ENCODE measurements at places on chromosomes 4 and X. TPM values are rescaled to one million over a fixed set of nuclear protein-coding genes. Genes with fewer than 3 reads are reported as not detected.

- DNase-seq: no peak
These were observed 182.9 kb downstream of the COX18 start for GRCh38 chr4:72886602-72887001.

GRCh38 chr4:1323635-1324442 is 23.2 kb upstream of the UVSSA start:
- peak; percentile 46 for DNase-seq

DNA sequence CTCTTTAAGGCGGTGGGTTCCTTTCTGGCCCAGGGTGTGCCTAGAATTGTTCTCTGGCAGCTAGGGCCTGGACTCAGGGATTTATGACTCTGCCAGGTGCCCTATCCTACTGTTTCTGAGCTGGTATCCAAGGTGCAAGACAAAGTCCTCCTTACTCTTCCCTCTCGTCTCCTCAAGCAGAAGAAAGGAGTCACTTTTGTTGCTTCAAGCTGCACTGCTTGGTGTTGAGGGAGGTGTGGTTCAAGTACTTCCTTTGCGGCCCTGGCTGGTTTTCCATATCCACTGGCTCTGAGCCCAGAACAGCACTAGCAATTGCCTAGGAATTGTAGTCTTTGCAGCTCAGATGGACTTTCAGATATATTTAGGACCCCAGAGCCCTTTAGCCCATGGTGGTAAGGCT is 39.3 kb downstream of the RTL3 start:
- DNase-seq: no peak

Gene ACOT9
- total RNA-seq: 72.8 TPM

Gene VCX3B
- total RNA-seq: not detected

- peak; percentile 98 for DNase-seq
These were observed 51.2 kb upstream of the PGRMC2 start for GRCh38 chr4:128338634-128339355.

Gene DMRTC1B
- total RNA-seq: not detected

DNA sequence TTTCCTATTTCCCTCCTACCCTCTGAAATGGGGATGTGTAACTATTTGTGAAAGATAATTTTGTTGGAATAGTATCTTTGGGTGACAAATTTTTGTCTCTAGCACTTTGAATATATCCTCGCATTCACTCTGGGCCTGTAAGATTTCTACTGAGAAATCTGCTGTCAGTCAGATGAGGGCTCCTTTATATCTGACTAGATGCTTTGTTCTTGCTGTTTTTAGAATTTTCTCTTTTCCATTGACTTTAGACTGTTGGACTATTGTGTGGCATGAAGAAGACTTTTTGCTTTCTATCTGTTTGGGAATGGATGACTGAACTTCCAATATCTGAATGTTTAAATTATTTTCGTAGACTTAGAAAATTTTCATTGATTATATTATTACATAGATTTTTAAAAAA is 54.2 kb upstream of the GRID2 start:
- DNase-seq: no peak

DNA sequence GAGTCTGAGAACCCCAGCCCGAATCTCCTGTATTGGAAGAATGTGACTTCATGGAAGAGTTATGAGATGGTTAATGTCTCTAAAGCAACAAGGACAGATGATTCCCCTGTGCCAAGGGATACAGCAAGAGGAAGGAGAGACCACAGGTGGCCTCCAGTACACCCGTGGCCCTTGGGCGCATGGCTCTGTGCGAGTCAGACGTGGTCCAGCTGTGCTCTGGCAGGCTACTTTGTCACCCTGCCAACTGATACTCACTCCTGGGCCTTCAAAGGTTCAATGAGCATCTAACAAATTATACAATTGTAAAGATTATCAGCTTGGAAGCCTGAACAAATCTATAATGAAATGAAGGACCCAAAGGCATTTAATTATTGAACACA is 71.7 kb downstream of the NYX start:
- DNase-seq: peak; percentile 10

Gene SH3BP2
- total RNA-seq: 27.4 TPM

DNA sequence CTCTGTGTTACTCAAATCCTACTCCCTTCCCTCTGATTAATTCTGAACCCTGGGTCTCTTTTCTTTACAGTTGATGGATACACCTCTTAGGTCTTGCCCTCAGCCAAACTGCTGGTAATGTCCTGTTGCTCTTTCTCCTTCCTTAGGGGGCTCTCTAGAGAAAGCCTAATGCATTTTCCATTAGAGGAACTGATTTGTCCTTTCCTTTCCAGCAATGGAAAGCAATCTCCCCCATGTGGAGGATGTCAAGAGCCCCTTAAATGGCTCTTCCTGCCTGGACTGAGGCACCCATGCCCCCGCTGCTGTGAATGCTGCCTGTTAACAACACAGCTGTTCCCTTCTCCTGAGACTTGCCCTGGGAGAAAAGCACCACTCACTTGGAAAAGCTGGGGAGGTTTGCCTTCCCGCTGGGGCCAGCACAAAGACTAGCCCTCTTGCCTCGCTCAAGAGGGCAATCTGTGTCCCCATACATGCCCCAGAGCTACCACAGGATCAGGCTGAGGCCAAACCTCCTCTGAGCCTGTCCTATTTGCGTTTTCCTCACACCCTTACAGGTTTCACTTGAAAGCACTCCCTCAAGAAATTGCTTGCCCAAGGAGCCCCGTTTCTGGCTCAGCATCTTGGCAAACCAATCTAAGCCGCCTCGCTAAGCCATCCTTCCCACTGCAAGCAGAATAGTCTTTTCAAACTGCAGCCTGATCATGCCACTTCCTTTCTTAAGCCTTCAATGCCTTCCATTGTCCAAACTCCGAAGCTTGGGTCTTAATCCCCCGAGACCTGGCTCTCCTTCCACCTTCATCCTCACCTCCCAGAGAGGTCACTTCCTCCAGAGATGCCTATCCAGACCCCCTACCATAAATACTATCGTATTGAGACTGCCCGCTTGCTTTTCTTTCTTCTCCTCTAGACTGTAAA is 23.2 kb upstream of the SMIM20 start:
- no peak for DNase-seq

DNA sequence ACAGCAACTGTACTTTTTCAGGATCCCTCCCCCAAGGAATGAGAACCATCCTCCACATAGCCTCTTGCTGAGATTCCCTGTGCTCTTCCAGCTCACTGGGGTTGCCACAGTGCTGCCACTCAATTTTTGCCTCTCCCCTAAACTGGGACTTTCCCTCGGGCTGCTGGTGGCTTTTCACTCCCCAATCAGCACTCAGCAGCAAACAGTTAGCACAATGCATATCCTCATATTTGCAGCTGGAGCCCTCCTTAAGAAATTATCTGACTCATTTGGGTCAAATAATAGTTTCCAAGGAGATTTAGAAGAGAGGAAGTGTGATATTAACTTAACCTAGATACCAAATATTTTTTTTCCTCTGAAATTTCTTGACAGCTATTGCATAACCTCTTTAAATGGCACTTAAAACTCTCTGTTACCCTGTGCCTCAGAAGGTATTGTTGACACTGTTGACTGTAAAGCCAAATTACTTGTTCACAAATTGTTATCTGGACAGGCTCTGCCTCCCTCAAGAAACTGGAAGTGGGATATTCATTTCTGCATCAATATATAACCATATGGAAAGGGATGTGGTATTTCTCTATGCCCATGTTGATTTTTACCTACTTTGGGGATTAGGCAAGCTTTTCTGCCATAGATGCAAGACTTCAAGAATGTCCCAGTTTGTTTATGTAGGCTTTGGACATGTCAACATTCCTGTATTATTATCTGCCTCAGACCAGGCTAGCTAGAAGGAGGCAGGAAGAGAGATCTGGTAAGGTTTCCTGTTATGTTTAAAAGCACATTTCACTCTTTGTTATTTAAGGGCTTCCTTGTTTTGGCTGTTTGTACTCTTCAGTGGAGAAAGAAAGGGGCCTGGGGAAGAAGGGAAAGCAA is 58.0 kb downstream of the SEPTIN11 start:
- peak; percentile 90 for DNase-seq

DNA sequence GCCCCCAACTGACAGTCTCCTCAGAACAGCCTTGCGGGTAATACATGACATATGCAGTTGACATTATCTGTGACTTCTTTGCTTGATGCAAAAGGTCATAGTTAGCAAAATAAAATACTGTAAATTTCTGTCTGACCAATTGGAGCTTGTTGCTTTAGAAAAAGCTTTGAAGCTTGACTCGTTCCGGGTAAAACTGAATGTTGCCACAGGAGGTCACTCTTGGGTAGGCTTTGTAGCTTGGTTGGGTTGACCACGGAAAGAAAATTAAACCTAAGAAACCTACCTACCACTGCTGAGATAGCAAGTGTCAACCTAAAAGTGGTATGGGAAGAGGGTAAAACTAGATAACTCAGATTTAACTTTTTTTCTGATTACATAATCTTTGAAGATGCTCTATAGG is 23.2 kb downstream of the PRPS2 start:
- DNase-seq: peak; percentile 59

DNA sequence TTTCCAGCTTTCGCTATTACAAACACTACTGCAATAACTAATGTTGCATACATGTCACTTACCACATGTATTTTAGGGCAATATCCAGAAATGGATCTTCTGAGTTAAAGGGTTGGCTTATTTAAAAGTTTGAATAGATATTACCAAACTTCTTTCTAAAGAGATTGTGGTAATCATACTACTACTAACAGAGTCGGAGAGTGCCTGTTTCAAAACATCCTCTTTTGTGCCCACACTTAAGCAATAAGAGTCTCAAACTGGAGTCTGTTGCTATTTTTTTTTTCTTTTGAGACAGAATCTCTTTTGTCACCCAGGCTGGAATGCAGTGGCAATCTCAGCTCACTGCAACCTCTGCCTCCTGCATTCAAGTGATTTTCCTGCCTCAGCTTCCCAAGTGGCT is 35.8 kb downstream of the FGFBP1 start:
- DNase-seq: no peak

- peak; percentile 32 for DNase-seq
These were observed 114.0 kb downstream of the EFNB1 start for GRCh38 chrX:68942840-68943239.

GRCh38 chr4:142413485-142413884 is 432.6 kb downstream of the INPP4B start:
- no peak for DNase-seq

GRCh38 chrX:1355131-1356046 is 18.8 kb downstream of the IL3RA start:
- no peak for DNase-seq

DNA sequence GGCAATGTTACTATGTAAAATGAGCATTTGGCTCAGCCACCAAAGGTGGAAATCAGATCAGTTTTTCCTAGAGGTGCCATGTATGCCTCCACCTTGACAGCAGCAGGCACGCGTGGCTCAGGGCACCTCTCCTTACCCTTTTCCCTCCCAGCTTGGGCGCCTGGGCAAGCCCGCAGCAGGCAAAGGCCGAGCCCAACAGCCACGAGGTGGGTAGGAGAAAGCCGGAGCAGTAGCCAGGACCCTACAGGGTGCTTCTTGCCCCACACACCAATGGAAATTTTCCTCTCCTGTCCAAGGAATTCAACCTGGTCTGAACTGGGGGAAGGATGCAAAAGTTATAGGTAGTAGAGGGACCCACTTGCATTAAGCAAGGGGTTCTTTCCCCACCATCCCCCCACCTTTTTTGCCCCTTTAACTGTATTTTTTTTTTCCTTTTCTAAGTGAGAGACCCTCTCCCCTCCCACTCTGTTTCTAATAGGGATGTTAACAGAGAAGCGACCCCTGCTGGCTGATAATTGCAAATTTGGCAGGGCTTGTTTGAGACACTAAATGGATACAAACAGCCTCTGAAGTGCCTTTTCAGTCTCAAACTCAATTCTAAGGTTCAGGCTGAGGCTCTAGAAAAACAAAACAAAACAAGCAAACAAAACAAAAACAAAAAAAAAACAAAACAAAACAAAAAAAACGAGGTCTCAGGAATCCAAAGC is 895.1 kb downstream of the PCDH18 start:
- DNase-seq: peak; percentile 6

- peak; percentile 91 for DNase-seq
These were observed 278.0 kb downstream of the ANK2 start for GRCh38 chr4:113327494-113327893.

- no peak for DNase-seq
These were observed 36.1 kb downstream of the CPLX1 start for GRCh38 chr4:789571-790465.

Gene MAGEB1
- total RNA-seq: not detected

Gene TASL
- not detected for total RNA-seq

Gene ARR3
- not detected for total RNA-seq

Gene CAPN6
- 1.3 TPM for total RNA-seq

GRCh38 chr4:187603093-187604025 is 392.2 kb upstream of the ZFP42 start:
- peak; percentile 90 for DNase-seq

- DNase-seq: peak; percentile 27
These were observed 60.1 kb downstream of the APBB2 start for GRCh38 chr4:41154010-41154813.

Gene GATA1
- not detected for total RNA-seq

Gene ENAM
- 0.97 TPM for total RNA-seq

GRCh38 chrX:108285356-108285755 is 152.9 kb downstream of the COL4A6 start:
- DNase-seq: no peak

GRCh38 chr4:144504883-144505282 is 141.1 kb upstream of the HHIP start:
- DNase-seq: no peak

- DNase-seq: no peak
These were observed 32.2 kb downstream of the NFKB1 start for GRCh38 chr4:102533348-102533747.

Gene GAGE13
- total RNA-seq: not detected
